ENCODE measurements at places on chromosomes 3 and 15.

DNA sequence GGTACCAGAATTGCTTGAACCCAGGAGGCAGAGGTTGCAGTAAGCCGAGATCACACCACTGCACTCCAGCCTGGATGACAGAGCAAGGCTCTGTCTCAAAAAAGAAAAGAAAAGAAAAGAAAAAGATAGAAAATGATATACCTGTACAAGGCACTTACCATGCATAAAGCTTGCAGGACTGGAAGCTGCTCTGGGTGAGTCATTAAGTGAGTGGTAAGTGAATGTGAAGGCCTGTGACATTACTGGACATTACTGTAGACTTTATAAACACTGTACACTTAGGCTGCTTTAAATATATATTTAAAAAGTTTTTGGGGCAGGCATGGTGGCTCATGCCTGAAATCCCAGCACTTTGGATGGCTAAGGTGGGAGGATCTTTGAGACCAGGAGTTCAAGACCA lies 99.2 kb downstream of the SLMAP start:
- no peak for DNase-seq

GRCh38 chr3:49602877-49603411 lies 48.7 kb downstream of the BSN start:
- no peak for DNase-seq

GRCh38 chr3:53803124-53803815 lies 42.9 kb downstream of the CHDH start:
- no peak for DNase-seq

DNA sequence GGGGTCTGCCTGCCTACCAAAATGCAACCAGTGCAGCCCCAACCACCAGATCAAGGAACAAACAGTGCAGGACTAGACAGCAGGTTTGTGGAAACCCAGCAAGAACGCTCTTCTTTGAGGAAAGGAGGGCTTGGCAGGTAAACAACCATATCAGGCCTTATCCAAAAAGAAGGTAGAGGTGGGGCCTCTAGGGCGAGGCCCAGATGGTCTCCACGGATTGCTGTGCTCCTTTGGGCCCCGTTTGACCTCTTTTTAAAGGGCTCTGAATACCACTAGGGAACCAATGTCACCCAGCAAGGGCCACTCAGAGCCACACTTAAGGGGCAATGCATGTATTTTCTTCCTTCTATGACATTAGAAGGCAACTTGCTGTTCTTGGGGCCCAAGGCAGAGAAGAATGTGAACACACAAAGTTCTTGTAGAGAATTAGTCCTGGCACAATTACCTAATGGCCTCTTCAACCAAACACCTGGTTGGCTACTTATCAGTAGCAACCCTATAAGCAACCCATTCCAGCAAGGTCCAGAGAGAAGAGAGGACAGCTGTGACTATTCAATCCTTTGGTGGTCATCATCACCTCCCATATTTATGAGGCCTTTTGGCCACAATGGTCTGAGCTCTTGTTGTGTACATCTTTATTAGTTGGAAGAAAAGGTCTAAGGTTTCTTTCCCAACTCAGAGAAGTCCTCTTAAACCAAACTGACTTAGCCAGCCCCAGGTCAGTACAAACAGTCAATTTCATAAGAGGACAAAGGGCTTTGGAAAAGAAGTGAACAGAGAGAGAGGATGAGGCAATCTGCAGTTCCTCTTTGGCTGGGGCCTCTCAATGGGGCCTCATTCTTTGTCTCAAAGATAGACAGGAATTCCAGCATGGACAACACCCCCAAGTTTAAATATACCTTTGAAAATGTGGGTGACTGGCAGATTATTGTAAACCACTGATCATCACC lies 36.0 kb downstream of the FOXP1 start:
- no peak for DNase-seq

- no peak for DNase-seq
Measured at GRCh38 chr3:101945980-101946379, 96.7 kb downstream of the NFKBIZ start.

DNA sequence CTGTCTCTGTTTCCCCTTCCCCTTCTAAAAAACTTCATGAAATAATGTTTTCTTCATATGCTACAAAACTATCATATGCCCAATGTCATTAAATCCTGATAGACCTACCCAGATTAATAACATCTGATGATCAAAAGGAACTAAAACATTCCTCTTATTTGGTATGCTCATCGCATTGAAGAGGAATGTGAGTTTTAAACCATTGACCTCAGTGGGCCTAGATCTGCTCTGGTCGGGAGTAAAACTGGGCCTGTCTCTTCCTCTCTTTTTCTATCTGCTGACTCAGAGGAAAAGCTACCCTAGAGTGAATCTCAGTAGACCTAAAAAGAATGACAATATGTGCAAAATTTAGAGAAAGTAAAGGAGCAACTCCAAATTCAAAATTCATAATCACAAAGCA lies 275.8 kb downstream of the SATB1 start:
- DNase-seq = no peak

DNA sequence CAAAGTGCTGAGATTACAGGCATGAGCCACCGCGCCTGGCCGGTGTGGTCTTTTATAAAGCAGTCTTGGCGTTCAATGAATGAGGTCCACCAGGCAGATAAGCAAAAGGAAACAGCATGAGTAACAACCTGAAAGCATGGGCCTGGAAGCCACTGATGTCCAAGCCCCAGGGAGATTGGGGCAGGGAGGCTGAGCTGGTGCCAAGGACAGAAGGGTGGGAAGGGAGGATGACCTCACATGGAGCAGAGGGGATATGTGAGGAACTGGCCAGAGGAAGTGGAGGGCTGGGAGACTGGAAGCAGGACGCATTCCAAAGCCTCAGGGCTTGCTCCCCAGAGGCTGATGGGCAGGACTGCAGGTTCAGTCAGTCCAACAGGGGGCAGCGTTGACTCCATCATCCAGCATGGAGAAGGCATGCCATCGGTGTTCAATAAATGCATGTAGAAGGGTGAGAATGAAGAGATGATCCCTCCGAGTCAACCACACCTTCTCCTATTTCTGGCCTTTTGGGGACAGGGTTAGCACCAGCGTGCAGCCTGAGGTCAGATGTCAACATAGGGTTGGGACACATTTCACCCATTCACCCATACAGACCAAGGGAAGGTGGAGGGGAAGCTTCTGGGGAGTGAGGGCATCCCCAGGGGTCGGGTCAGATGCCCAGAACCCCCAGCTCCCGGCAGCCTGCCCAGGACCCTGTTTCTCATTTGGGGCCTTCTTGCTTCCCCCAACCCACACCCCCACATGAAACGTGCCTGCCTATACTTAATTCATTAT lies 14.8 kb downstream of the MYL3 start:
- DNase-seq = no peak

DNA sequence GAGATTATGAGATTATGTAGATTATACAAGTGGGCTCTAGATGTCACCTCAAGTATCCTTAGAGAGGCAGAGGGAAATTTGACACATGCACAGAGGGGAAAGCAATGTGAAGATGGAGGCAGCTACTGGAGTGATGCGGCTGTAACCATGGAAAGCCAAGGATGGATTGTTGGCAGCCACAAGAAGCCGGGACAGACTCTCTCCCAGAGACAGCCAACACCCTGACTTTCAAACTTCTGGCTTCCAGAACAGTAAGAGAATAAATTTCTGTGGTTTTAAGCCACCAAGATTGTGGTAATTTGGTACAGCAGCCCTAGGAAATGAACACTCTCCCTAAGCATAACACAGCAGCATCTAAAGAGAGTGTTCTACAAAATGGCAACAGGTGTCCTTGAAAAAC lies 34.4 kb upstream of the PRICKLE2 start:
- DNase-seq = no peak

- no peak for DNase-seq
Measured at GRCh38 chr3:54619053-54619452, 308.8 kb downstream of the LRTM1 start.

GRCh38 chr3:13532631-13533030 lies 16.3 kb upstream of the FBLN2 start:
- no peak for DNase-seq

DNA sequence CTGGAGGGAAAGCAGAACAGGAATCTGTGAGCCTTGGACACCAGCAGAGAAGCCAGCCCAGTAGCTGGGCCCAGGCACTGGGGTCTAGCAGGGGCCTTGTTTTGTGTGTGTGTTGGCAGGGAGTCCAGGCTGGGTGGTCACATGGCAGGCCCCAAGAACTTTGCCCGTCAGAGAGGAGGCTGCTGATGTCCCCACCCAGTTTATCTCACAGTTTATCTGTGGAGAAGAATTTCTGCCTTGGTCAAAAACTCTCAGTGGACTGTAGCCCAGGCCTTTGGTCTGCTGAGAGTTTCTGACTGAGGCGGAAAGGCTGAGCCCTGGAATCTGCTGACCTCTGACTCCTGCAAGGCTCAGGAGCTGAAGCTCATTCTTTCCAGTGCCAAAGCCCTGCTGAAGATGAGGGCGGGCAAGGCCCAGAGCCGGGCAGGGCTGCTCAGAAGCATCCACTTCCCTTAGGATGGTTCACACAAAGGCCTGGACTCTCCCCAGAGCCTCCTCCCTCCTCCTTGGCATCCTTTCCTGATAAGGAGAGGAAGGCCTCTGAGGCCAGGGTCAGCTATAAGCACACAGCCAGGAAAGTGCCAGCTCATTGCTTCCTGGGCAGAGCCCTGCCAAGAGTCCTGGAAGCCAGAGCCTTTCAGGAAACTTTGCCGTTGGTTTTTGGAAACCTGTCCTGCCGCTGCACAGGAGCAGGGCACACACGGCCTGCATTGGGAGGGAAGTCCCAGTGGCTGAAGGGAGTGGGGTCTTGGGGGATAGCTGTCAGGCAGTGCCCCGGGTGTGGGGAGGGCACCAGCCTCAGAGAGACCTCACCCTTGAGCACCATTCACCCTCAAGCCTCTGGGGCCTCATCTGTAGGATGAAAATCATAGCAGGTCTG lies 37.2 kb upstream of the SLCO2A1 start:
- DNase-seq = no peak

GRCh38 chr3:176430244-176431037 lies 766.8 kb downstream of the TBL1XR1 start:
- DNase-seq = no peak

DNA sequence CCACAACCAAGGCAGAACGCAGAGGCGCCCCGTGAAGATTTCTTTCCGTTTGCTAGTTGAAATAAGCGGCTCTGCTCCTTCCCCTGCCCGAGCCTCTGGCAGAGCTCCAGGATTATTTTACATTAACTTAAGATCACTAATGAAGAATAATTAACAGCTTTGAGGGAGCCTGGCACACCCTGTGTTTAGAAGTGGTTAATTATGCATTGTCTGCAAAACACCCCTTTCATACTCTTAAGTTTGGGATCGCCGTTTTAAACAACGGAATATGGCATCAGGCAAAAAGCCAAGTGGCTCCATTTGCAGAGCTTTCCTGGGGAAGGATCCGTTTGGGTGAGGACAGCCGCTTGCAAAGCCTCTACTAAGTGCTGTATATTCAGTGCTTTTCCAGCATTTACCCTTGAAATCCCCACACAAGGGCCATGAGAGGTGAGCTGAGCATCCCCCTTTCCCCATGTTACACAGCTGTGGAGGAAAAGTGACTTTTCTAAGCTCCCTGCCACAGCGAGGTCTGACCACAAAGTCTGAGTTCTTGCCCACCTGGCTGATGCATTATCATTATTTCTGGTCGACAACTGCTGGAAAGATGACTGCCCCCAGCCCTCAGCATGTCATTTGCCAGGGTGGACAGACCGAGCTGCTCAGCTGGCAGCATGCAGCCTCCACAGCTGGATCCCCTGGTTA lies 33.9 kb downstream of the IQSEC1 start:
- DNase-seq = no peak

GRCh38 chr15:67109141-67110034 lies 44.0 kb downstream of the SMAD3 start:
- no peak for DNase-seq

DNA sequence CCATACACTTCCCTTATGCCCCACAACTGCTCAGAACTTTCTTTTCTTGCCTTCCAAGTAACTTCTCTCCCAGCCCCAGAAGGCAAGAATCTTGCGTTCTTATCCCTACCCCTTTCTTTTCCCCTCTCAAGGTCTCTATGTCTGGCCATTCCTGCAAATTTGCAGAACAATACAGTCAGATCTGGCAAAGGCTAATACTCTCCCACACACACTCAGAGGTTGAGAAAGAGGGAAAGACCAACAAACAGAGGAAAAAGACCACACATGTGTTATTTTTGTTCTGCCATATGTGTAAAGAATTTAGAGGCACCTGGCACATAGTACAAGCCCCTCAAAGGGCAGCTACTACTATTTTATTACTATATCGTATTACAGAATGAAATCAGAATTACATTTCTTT lies 25.7 kb downstream of the GJD2 start:
- no peak for DNase-seq

DNA sequence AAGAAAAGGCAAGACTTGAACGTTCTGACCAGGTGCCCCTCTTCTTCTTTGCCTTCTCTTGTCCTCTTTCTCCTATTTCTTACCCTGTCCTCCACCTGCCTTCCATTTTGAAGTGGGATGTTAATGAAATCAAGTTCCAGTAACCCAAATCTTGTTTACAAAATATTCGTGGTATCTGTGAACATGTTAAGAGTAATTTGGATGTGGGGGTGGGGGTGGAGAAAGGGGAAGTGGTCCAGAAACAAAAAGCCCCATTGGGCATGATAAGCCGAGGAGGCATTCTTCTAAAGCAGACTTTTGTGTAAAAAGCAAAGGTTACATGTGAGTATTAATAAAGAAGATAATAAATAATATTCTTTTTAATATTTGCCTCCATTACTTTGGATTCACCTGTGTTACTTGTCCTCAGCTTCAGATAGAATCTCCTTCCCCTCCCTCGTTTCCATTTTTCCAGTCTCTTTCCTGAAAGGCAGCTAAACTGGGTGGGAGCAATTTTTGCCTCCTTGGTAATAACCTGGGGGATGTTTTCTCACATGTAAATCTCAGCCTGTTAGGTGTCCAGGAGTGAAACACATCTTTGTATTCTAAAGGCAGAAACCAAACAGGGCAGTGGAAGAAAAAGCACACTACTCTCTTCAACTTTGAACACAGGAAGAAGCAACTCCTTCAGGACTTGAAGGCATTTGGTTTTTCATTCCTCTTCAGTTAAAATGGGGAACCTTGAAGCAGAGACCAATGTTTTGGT lies 3.2 kb downstream of the CHST2 start:
- no peak for DNase-seq

GRCh38 chr15:53129121-53129904 lies 339.2 kb upstream of the ONECUT1 start:
- DNase-seq = no peak

DNA sequence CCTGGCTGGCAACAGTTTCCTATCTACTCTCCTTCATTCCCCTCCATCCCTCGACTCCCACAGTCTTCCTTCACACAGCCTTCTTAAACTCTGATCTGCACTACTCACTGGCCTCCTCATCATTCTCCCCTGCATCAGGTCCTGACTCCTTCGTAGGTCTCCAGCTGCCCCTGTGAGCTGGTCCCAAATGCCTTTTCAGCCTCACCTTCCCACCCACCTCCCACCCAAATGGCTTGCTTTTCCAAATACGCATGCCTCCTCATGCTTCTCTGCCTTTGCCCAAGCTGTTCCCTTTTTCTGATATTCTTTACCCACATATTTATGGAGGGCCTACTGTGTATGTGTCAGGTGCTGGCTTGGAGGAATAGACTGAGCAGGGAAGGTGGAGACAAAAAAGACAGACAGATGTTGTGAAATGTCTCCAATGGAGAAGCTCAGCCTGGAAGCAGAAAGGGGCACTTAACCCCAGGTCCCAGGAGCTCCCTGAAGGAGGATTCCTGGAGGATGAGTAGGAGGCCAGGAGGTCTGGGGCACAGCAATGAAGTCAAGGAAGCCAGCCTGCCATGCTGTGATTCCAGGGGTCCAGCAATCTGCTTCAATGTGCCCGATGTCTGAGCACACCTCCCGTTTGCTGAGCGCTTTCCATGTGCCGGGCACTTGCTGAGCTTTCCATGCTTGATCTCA lies 252.2 kb downstream of the SHQ1 start:
- no peak for DNase-seq

- DNase-seq = no peak
Measured at GRCh38 chr3:94544131-94544789, 481.4 kb downstream of the NSUN3 start.

GRCh38 chr3:50015918-50016317 lies 72.8 kb upstream of the RBM5 start:
- no peak for DNase-seq
